ENCODE measurements at places on chromosomes 6 and 20. TPM values are rescaled to one million over a fixed set of nuclear protein-coding genes. Genes with fewer than 3 reads are reported as not detected.

The RGL2 gene
- 22.8 TPM for total RNA-seq

The FAM8A1 gene
- total RNA-seq = 54.5 TPM

The COL11A2 gene
- total RNA-seq = 3.4 TPM

The TASP1 gene
- 33.2 TPM for total RNA-seq

The ASCC3 gene
- 42.6 TPM for total RNA-seq

The HLA-DRB5 gene
- not detected for total RNA-seq

The OR2B6 gene
- not detected for total RNA-seq

The DACT2 gene
- total RNA-seq = 1.3 TPM

The TGM3 gene
- total RNA-seq = 0.31 TPM

The EFCAB8 gene
- total RNA-seq = not detected

The CLPSL1 gene
- total RNA-seq = not detected

The LGSN gene
- 0.63 TPM for total RNA-seq

The DEFB132 gene
- total RNA-seq = not detected

The SPEF1 gene
- 0.31 TPM for total RNA-seq

The MMP24 gene
- 82.6 TPM for total RNA-seq

The EYS gene
- 1.9 TPM for total RNA-seq

The TRIM10 gene
- total RNA-seq = 0.31 TPM

The ATF6B gene
- 31.6 TPM for total RNA-seq

The PARD6B gene
- total RNA-seq = 9.4 TPM

Data from parietal lobe (tissue), 2 donors.